Fibroblast of skin of left quadriceps (primary cell): ENCODE measurements at places on chromosomes 11 and 22.

DNA sequence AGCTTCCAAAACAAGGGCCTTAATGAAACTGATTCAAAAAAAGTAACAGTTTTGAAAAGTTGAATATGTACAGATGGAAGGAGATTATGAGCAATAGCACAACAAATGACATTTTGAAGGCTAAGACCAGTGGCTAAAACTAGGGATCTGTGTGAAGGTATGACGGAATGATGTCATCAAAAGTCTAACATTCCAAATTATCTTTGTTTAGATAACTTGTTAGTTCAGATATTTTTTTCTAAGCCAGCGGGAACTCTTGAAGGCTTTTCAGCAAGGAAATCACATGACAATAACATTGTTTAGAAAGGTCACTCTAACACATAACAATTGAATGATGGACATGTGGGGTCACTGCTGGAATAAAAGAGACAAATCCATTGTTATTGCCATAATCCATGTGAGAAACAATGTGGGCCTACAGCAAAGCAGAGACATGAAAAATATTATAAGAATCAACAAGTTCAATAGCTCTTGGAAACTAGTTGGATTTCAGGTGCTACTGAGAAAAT lies 260.5 kb downstream of the CASP12 start:
- no peak for DNase-seq

- DNase-seq: no peak
These were observed 11.9 kb upstream of the MDK start for GRCh38 chr11:46369458-46370152.

DNA sequence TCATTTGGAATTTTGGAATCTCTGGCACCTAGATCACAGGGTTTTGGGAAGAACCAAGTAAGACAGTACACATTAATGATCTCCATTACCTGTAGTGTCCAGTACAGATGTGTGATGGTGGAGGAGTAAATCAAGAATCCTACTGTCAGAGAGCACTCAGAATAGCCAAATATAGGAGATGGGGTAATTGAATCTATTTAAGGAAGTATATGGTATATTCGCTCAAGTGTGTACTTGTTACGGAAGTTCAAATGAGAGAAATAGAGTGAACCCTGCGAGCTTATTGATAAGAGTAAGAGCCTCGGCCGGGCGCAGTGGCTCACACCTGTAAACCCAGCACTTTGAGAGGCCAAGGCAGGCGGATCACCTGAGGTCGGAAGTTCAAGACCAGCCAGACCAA lies 2.2 kb downstream of the SPCS2 start:
- no peak for DNase-seq

DNA sequence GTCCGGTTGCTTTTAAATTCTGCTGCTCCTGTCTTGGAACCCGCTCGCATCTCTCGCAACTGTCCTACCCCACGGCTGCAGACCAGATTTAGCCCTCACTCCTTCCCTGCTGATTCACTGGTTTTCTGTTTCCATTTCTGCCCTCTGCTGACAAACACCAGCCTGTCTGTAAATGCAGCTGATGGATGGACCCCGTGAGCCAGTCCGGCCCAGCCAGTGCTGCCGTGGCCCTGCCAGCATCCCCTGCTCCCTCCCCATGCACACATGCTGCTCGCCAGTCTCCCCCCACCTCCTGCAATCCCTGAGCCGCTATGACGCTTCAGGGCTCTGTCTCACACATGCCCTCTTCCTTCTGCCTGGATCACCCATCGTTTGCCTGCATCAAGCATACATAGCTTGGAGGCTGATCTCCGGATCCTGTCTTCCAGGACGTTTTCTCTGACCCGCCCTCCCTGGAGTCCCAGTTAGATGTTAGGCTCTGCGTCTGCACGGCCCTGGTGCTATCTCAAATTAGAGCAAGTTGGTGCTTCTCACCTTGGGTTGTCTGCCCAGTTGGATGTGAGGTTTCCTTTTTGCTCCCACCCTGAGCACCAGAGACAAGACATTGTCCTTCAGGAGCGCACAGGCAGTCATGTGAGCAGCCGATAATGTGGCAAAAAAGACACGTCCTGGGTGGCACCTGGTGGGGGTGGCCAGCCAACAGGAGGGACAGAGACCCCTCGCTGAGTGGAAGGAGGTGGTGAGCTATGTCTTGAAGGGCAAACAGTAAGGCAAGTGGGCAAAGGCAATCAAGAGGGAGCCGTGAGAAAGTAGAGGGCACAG lies 4.3 kb upstream of the ACR start:
- no peak for DNase-seq

GRCh38 chr22:31615940-31616314 lies 46.1 kb downstream of the PISD start:
- no peak for DNase-seq

GRCh38 chr22:31588970-31589675 lies 72.9 kb downstream of the PISD start:
- DNase-seq: no peak

- no peak for DNase-seq
These were observed 13.9 kb downstream of the SLC25A17 start for GRCh38 chr22:40805239-40805638.

DNA sequence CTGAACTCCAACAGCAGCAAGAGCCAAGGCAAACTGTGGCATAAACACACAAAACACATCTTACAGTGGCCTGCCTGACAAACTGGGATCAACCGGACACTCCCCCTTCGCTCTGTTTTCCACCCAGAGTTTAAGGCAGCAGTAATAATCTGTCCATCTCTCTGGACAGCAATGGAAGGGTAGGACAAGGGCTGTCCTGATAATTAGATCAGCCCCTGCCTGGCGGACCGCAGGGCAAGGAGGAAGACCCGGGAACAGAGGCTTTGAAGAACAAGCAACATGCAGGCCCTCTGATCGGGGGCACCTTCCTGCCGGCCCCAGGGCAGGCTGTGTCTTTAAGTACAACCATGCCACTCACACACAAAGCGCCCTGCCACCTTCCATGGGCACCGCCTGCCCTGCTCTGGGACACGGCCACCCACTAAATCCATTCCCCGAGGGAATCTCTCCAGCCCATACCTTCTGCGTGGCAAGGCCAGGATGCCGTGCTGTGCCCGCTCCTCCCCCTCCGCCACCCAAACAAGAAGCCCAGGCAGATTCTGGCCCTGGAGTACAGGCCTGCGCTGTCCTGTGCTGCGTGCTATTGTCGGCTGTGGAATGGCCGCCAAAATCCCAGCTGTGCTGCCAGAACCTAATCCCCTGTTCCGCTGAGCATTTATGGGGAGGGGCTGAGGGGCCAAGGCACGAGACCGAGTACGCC lies 38.8 kb downstream of the NUMA1 start:
- peak; percentile 56 for DNase-seq

DNA sequence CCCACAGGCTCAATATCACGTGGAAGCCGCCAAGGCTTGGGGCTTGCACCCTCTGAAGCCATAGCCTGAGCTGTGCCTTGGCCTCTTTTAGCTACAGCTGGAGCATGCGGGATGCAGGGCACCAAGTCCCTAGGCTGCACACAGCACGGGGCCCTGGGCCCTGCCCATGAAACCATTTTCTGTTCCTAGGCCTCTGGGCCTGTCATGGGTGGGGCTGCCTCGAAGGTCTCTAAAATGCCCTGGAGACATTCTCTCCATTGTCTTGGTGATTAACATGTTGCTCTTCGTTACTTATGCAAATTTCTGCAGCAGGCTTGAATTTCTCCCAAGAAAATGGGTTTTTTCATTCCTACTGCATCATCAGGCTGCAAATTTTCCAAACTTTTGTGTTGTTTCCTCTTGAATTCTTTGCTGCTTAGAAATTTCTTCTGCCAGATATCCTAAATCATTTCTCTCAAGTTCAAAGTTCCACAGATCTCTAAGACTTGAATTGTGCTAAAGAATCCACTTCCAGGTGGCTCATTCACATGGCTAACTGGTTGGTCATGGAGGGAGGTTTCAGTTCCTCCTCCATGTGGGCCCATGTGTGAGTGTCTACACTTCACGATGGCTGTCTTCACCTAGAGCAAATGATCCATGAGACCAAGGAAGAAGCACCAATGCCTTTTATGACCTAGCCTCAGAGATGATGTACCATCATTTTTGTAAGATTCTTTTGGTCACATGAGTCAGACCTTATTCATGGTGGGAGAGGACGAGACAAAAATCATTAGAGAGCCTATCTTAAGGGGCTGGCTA lies 7.4 kb upstream of the CREBZF start:
- DNase-seq: no peak
